ENCODE measurements at places on chromosomes 2 and 18.

DNA sequence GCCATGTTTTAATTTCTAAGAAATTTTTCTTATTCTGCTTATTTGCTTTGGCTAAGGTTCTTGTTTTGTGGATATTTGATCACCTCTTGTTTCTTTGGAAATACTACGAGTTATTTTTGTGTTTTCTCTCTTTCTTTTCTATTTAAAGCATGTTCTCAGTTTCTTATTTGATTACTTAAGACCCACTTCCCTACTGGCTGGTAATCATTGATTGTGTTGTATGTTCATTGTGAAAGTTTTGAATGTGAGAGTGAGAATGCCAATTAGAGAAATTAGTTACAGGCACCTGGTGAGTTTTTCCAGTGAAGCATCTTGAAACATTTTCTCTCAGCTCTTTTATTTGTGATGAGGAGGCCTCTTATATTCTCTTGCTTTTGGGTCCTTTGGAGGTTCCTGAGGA, 226.7 kb upstream of the MC4R start:
- DNase-seq: no peak

DNA sequence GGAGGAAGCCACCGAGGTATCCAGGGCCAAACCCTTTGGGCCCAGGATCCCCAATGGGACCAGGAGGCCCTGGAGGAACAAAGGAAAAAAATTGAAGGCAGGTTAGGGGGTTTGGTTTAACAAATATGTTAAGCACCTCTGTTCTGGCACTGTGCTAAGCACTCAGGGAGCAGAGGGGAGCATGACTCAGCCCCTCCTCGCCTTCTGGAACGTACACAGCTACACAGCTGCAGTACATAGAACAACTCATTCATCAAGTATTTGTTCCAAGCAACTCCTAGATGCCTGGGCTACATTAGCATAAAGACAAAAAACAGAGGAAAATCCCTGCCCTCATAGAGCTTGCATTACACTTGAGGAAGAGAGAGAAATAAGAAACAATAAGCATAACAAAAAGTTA, 153.6 kb downstream of the COL4A4 start:
- DNase-seq: no peak

GRCh38 chr2:1945819-1946218, 201.5 kb upstream of the PXDN start:
- DNase-seq: no peak

GRCh38 chr2:5696404-5696944, 4.3 kb downstream of the SOX11 start:
- no peak for DNase-seq

DNA sequence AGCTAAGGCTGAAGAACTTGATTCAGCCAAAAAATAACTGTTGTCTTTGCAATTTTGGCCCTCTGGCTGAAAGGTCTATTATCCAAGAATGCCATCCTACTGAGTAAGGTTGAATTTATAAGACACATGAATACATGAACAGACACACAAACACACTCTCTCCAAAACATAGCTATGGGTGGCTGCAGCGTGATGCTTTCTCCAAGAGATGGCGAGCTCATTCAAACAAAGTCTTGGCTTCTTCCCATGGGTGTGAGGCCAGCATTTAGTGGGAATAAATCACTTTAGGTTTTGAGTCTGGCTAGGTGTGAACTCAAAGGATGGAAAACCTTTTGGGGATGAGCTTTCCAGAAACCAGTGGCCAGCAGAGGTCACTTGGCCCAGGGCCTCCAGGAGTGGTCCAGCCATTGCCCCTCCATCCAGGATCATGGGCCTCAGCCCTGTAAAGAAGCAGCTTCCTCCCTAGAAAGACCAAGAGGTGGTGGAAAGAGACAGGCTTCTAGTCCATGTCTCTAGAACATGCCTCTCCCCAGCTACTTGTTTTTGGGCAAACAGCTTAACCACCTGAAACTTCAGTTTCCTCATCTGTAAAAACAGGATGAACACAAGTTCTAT, 11.0 kb upstream of the OSR1 start:
- DNase-seq: peak; percentile 19

All from HS-5 (cell line).